ENCODE measurements at places on chromosomes 16 and 17. TPM values are rescaled to one million over a fixed set of nuclear protein-coding genes. Genes with fewer than 3 reads are reported as not detected.

KRTAP17-1 gene
- total RNA-seq = not detected

LGALS9C gene
- total RNA-seq = not detected

TBC1D26 gene
- 0.78 TPM for total RNA-seq

GSG1L2 gene
- not detected for total RNA-seq

ADAP2 gene
- total RNA-seq = not detected

FZD2 gene
- total RNA-seq = 0.27 TPM

TBC1D3K gene
- not detected for total RNA-seq
